Stimulated activated CD8-positive, alpha-beta memory T cell treated with anti-CD3 and anti-CD28 coated beads, Interleukin-4, amount 100 ng/mL, for 1 hour (primary cell): ENCODE measurements at places on chromosomes 5 and 9.

DNA sequence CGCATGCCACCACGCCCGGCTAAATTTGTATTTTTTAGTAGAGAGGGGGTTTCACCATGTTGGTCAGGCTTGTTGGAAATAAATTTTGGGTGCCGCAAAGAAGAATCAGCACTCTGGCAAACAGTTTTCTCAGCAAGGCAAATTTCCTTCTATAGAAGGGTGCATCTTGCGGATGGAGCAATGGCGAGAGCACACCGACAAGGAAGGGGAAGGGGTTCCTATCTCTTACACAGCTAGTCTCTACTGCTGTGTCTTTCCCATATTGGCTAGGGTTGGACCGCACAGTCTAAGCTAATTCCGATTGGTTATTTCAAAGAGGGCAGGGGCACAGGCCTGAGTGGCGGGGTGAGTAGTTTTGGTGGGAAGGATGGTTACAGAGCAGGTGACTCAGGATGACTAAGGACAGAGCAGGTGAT lies 707 bp downstream of the GTF3C5 start:
- no peak for DNase-seq

GRCh38 chr9:127209220-127209619 lies 55.4 kb upstream of the GARNL3 start:
- DNase-seq, result no peak

GRCh38 chr9:135890190-135891026 lies 16.9 kb downstream of the CAMSAP1 start:
- DNase-seq, result no peak

- DNase-seq, result no peak
Observed at GRCh38 chr9:96342571-96343245, 40.7 kb upstream of the HSD17B3 start.

DNA sequence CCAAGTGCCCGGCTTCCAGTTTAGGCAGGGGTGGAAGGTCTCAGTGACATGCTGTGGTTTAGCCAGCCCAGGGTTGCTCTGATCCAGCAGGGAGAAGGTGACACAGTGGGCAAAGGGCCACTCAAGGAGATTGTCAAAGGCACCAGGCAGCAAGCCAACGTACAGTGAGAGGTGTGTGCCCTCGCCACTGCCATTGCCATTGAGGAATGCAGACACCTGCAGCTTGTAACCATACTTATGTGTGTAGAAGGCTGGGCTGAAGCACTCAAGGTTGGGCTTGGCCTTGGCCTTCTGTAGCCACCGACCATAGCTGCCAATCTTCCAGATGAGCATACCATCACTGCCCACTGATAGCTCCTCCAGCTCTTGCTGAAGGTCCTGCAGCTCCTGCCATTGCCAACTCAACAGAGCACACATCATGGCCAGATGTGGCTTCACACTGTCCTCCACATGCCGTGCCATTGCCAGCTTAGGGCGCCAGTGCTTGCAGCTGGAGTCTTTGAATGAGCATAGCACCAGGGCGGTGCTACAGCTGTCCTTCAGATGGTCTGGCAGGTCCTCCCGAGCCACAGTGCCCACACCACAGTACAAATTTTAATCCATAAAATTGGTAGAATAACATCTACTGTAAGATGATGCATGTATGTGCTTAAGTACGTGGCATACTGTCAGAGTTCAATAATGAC lies 59.7 kb upstream of the HMHB1 start:
- no peak for DNase-seq

DNA sequence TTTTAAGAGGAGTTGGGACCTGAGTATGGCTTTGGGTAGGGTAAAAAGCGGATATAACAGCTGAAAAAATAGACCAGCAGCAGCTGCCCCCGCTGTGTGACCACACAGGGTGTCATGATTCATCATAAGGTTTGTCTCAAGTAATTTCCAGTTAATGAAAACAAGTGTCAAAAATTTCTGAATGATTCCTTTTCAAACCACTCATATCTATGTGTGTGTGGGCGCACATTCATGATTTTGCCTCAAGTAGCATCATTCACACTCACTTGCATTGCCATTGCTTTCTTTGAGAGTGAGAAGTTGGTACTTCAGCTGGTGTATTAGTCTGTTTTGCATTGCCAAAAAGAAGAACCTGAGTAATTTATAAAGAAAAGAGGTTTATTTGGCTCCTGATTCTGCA lies 12.1 kb upstream of the TNFAIP8 start:
- no peak for DNase-seq

GRCh38 chr5:103774721-103775120 lies 212.1 kb upstream of the NUDT12 start:
- no peak for DNase-seq
